ENCODE measurements at places on chromosomes 7 and 10. TPM values are rescaled to one million over a fixed set of nuclear protein-coding genes. Genes with fewer than 3 reads are reported as not detected.

CEP55 gene
- polyA plus RNA-seq = 15.8 TPM

ALOX5 gene
- polyA plus RNA-seq = 3.8 TPM

SAP25 gene
- polyA plus RNA-seq = 4.9 TPM

DNA sequence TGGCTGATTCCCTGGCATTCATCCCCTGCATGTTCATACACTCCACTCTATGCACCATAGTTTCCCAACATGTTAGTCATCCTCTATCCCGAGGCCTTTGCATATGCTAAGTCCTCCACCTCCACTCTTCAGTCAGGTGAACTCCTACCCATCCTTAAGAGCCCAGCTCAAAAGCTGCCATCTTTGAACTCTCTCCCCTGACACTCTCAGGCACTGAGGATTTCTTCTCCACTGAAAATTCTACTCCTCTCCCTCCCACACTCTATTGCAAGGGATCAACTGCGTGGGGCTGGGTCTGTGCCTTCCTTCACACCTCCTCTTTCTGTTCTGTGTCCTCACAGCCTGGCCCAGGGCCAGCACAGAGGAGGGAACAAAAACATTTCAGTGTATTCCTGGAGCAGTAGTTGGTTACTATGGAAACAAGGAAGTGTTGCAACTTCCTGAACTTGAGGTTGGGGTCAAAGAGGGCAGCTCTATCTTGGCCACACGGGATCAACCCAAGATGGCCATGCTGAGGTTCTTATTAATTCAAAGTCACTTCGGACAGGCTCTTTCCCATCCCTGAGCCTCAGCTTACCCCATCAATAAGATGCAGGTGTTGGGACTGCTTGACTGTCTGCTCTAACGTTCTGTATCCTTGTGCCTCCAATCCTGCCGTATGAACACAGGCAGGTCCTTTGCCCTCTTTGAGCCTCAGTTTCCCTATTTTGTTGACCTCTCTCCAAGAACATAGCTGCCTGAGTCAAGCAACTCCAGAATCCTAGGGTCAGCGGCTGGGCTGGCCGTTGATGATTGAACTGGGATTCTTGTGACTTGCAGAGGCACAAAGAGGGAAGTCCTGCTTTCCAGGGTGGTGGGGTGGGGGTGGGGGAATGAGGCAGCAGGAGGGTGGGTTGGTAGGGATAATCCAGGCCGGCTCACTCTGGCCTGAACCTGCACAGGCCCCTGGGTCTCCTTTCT, 15.5 kb downstream of the ZMIZ1 start:
- peak; percentile 60 for DNase-seq

GRCh38 chr10:63901228-63901627, 380.0 kb downstream of the REEP3 start:
- DNase-seq = no peak

DNA sequence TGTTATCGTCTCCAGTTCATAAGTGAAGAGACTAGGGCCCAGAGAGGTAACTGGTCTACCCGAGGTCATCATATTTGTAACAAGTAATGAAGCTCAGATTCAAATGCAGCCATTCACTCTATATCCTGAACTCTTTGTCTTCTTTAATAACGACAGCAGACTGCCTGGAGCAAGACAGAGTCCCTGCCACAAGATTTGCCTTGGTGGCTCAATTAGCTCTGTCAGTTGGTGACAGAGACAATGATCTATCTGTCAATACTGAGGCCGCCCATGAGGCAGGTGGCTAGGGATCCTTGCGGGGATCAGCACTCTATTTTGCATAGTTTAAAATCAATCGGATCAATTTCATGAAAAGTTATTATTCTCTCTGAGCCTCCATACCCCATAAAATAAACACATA, 43.9 kb downstream of the SH3PXD2A start:
- no peak for DNase-seq

GRCh38 chr7:82325416-82325815, 118.2 kb downstream of the CACNA2D1 start:
- no peak for DNase-seq

- DNase-seq = no peak
These were observed 59.8 kb upstream of the SMNDC1 start for GRCh38 chr10:110364531-110364937.

GRCh38 chr10:124271676-124272075, 147.0 kb downstream of the OAT start:
- DNase-seq = no peak

GRCh38 chr7:42756841-42757240, 155.0 kb downstream of the C7orf25 start:
- no peak for DNase-seq

- no peak for DNase-seq
These were observed 77.0 kb upstream of the NMT2 start for GRCh38 chr10:15245530-15245929.

DNA sequence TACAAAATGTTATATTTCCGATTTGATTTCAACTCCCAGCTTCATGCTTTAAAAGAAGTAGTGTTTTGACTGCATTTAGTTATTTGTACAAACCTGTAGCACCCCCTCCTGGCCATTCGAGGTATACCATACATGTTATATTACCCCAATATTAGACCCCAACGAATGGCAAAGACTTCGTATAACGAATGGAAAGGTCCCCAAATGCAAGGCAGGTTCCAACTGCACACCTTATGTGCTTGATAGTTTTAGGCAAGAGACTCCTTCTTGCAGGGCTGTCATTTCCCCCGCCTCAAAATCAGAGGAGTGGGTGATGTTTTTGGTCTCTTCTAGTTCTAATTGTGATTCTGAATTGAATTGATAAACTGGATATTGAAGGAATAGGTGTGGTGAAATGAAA, 101.1 kb upstream of the TARP start:
- DNase-seq = peak; percentile 29

DNA sequence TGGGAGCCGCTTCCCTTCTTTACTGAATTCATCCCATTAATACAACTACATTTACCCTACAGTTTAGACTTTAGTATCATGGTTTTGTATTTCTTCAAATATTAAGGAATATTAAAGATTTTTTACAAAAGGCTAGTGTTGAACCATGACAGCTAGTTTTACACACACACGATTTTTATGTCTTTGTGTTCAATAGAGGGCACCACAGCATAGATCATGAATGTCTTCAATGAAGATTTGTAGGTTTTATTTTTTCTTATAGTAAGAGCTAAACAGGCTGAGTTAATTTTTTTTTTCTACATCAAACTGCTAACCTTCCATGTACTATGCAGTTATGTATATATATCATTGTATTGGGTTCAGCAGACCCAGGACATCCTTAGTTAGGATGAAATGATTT, 76.9 kb downstream of the SNX10 start:
- DNase-seq = no peak
